ENCODE measurements at places on chromosomes 6 and 20.

- DNase-seq = no peak
Measured at GRCh38 chr6:155387481-155387880, 68.2 kb downstream of the NOX3 start.

DNA sequence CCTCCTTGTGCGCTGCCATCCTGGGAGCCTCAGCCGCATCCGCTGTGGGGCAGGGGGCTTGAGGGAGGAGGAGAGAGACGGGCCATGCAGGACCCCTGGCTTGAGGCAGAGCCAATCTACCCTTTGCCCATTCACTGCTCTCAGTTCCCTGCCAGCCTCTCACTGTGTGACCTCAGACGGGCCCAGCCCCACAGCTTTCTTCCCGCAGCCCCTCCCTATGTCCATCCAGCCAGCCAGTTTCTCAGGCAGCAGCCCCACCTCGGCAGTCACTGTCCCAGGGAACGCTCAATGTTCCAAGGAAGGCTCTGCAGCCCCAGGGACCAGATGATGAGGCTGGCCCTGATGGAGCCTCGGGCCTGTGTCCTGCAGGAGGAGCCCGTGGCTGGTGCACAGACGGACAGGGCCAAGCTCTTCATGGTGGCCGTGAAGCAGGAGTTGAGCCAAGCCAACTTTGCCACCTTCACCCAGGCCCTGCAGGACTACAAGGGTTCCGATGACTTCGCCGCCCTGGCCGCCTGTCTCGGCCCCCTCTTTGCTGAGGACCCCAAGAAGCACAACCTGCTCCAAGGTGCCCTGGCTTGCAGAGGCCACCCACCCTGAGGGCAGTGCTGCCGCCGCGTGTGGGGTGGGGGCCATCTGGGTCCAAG is 3.9 kb upstream of the TNFRSF6B start:
- DNase-seq = no peak

GRCh38 chr6:35954333-35954732 is 33.4 kb upstream of the SRPK1 start:
- DNase-seq = no peak

DNA sequence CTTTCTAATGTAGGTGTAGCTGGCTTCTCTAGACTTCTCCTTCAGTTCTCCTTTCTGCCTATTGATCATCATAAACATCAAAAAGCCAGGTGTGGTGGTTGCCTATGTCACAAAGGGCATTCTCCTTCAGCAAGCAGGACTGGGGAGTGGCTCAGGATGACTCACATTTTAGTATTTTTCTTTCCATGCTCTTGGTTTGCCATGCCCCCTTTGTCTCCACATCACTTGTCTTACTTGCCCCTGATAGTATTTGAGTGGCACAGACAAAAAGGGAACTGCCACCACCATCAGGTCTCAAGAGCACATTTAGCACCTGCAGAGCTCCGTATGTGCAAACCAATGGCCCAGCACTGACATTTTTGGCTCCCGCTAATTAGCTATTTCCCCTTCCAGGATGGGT is 698.8 kb downstream of the DHX35 start:
- DNase-seq = no peak

DNA sequence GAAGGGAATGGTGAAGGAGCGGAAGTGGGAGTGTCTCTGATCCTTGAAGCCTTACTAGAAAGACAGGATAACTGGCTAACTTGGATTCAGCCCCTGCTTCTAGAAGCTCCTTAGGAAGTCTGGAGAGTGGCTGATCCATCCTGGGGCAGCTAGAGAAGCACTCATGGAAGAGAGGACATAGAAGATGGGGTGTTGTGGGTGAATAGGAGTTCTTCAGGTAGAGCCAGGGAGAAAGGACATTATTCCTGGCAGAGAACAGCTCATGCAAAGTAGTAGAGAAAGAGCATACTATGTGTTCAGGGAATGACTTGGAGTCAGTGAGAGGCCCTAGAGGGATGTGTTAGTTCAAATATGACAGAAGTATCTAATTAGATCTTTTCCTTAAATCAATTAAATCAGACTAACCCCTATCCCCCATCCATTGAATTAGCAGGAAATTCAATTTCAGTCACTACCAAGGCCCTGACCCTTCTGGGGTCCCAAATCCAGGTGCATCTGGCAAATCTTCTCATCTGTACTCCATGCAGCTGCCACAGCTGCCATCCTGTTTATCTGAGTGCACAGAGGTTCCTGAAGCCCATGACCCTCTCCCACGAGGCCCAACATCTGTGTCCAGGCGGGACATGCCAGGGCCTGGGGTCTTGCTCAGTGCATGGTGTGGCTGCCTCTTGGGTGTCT is 130.7 kb downstream of the DHX35 start:
- DNase-seq = no peak

DNA sequence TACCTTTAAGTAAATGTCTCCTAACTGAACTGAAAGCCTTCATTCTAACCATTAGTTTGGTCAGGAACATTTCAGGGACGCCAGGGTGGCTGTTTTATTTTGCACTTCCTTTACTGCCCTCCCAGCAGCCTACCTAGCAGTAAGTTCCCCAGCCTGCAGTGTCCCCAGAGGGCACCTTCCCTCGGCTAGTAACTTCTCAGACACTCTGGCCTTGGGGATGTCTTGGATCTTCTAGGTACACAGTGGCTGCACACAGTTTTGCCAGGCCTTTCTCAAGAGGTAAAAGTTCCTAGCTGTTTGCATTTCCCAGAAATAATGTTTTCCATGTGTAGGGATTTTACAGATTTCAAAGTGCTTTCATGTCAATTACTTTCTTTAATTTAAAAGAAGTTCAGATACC is 378 bp upstream of the LAMA2 start:
- no peak for DNase-seq

- DNase-seq = no peak
Measured at GRCh38 chr20:2296524-2297356, 939 bp downstream of the TGM3 start.

GRCh38 chr20:20463933-20464374 is 96.0 kb downstream of the INSM1 start:
- no peak for DNase-seq

DNA sequence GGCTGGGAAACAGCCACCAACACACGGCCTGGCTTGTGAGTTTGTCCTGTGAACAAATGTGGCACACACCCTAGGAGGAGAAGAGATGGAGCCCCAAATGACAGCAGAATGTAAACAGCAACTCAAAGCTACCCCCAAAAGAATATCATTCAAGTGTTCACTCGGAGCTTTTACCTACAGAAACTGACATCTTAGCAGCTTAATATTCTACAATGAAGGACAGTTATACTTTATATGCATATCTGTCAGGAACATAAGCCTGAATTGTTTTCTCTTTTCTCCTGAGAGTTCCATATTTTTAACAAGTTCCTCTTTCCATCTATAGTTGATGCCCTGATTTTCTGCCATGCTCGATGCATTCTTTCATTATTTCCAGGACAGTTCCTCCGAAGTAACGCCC is 566.0 kb upstream of the MAP3K7 start:
- no peak for DNase-seq

- DNase-seq = no peak
Measured at GRCh38 chr6:107237992-107238660, 122.8 kb upstream of the BEND3 start.

GRCh38 chr6:7119272-7119801 is 11.6 kb downstream of the RREB1 start:
- DNase-seq = no peak

GRCh38 chr6:135522965-135523692 is 25.6 kb upstream of the AHI1 start:
- no peak for DNase-seq

GRCh38 chr6:40606526-40606925 is 19.4 kb upstream of the LRFN2 start:
- no peak for DNase-seq

- no peak for DNase-seq
Measured at GRCh38 chr20:14701326-14701725, 363.9 kb upstream of the FLRT3 start.

DNA sequence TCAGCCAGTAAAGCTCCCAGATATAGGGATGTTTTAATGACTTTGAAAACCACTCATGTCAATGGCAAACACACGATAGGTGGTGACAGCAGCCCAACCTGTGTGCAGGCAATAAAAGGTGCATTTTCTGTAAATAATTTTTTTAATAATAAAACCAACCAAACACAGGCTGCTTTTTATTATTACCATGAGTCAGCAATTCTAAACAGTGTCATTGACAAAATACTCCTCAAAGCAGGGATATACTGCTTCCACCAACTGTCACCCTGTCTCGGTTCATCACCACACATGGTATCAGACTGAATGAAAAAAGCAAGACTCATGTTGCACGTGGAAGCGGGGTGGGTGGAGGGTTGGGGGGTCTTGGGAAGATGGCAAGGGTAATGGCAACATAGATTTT is 195.9 kb downstream of the ANKRD60 start:
- no peak for DNase-seq

DNA sequence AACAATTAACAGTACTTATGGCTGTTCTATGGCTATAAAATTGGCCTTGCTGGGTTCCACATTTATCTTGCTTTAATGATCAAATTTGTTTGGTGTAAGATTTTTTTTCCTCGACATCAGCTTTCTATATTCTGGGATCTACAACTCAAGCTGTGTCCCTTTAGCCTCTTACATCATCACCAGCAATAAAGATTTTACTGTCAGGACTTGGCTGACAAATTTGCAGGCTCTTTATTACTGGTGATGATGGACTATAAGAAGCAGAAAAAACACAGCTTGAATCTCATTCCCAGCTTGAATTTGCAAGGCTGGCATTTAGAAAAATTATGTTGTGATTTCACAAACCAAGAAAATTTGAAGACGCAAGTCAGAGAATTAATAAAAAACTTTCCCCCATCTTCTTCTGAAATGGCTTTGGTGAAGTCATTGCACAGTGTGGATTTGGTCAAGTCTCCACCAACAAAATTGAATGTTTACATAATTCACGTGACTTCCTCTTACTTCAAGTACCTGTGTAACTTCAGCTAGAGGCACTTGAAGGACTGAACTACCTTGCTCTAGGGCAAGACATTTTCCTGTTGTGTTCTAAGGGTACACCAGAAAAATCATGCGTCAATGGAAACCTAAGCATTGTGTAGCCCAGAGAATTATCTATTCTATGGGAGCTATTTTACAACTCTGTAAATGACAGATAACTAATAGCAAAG is 175.0 kb downstream of the CBLN4 start:
- DNase-seq = no peak
